ENCODE measurements at places on chromosomes 12 and 14.

DNA sequence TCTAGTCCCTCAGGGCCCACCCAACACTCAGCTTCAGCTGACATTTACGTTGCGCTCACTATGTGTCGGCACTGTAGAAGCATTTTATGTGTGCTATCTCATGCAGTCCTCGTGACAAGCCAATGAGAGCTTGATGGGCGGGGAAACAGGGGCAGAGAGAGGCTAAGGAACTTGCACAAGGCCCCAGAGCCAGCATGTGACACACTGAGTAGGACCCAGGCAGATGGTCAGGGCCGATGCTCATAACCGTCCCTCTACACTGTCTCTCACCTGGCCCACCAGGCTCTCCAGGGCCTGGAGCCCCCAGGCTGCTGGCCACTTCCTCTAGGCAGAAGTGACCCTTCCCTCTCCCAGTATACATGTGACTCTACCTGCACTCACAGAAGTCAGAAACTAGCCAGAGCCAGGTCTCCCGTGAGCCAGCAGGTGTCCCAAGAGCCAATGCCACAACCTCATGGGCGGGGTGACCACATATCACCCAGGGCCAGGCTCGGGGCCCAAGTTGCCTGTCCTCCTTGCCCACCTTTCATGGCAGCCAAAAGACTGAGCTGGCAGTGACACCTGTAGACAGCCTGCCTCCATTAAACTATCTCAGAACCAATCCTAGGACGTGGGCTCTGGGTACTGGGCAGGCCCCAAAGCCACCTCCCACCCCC, 38.3 kb downstream of the TTC7B start:
- no peak for DNase-seq

GRCh38 chr14:76305268-76305826, 70.6 kb upstream of the ESRRB start:
- no peak for DNase-seq

DNA sequence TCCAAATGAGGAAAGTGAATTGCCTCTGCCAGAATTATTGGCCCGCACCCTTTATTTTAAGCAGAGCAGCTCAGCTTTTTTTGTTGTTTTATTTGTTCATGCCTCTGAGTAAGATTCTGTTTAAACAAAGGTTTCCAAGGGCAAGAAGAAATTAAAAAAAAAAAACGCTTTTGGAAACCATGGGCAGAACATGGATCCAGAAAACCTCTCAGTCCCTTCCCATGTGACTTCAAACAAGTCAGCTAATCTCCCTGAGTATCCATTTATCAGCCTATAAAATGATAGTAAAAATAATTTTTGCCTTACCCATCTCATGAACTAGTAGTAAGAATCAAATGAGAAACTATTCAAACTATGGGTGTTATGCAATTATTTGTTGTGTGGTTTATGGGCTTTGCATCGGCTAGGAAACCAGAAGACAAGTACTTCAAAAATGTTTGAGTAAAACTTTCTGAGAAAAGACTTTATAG, 27.6 kb downstream of the KITLG start:
- DNase-seq = no peak

DNA sequence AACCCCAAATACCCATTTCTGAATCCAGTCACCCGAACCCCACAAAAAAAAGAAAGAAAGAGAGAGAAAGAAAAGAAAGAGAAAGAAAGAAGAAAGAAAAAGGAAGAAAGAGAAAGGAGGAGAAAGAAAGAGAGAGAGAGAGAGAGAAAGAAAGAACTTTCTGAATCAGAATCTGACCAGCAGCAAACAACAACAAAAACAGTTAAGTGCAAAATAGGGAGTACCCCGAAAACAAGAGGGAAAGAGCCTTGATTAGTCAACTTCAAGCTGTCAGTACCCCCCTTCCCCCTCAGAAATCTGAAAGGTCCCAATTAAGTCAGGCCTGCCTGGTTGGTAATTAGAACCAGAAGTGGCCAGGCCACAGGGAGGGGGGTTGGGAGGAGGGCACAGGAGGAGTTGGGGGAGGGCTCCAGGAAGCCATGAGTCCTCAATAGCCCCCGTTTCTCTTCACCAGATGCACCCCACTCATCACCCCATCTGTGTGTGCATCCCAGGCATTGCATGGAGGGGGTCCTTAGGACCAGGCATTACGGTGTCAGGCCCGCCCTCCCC, 9.8 kb downstream of the RARG start:
- no peak for DNase-seq

DNA sequence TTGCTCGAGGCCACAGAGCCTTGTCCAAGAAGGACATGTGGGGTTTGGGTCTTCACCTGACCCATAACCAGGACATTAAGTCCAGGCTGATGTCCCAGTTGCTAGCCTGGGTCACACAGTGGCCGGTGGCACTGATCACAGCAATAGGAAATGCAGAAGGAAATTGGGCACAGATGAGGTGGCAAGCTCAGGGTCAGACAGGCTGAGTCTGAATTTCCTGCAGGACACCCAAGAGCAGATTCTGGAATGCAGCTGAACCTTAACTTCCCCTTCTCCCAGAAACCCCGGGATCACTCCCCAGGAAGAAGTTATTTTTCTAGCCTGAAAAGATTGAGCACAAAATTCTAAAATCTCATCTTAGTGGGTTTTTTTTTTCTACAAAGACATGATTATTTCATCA, 199.9 kb downstream of the KSR2 start:
- DNase-seq = no peak

DNA sequence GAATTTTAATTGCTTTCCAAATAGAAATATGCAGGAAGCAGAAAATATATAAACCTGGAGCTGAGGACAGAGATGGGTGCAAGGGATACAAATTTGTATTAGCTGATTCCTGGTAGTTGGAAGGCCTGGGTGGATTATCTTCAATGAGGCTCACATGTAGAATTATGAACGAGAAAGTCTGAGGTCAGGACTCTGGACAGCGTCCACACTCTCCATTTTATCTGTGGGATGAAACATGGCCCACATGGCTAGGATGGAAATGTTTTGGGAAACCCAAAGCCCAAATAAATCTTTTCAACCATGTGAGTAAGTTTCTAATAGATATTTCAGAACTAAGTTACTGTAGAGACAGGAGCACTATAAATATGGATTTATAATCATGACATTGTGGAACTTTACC, 256.1 kb downstream of the APAF1 start:
- no peak for DNase-seq

- no peak for DNase-seq
Measured at GRCh38 chr12:90226211-90226610, 517.6 kb upstream of the ATP2B1 start.

GRCh38 chr12:80849337-80849736, 88.4 kb downstream of the LIN7A start:
- DNase-seq = no peak

- DNase-seq = no peak
Measured at GRCh38 chr12:51932218-51933076, 19.1 kb upstream of the ACVR1B start.

- no peak for DNase-seq
Measured at GRCh38 chr12:69105101-69105962, 134.0 kb upstream of the CPSF6 start.

DNA sequence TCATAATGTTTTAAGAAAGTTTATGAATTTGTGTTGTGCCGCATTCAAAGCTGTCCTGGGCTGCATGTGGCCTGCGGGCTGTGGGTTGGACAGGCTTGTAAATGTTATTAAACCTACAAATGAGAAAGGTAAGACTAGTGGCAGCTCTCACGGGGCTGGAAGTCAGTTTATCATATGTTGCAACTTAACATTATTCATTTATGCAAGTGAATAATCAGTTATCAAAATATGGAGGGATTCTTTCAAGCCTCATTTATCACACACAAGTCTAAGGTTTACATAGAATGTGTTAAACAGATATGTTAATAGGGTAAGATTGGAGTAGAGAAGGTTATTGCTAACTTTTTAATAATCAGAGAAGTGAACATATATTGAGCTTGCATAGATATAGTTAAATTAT, 442.5 kb upstream of the RGS6 start:
- no peak for DNase-seq
